ENCODE measurements at places on chromosomes 12 and 14.

- DNase-seq: no peak
Observed at GRCh38 chr12:120978296-120979219, at the start of gene HNF1A. TSS of gene HNF1A (plus strand) at chr12:120978543. CDS start at chr12:120978769, 226 bp downstream.

- peak; percentile 70 for DNase-seq
Observed at GRCh38 chr12:98821232-98821631, 176.1 kb downstream of the APAF1 start.

DNA sequence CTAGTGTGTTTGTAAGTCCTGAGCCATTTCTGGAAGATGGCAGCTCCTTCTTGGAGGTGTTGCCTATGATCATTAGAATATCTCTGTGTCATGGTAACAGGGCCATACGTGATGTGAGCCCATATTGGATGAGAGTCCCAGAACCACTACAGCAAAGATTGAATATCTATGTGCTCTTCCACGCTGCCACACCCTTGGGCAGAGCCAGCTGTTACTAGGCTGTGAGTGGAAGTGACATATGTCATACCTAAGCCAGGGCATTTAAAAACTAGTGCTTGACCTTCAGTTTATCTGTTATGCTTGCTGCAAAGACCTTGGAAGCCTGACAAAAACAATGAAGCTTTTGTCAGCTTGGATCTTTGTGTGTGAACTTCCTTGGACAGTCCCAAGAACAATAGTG lies 495.1 kb upstream of the CCDC196 start:
- DNase-seq: peak; percentile 3

DNA sequence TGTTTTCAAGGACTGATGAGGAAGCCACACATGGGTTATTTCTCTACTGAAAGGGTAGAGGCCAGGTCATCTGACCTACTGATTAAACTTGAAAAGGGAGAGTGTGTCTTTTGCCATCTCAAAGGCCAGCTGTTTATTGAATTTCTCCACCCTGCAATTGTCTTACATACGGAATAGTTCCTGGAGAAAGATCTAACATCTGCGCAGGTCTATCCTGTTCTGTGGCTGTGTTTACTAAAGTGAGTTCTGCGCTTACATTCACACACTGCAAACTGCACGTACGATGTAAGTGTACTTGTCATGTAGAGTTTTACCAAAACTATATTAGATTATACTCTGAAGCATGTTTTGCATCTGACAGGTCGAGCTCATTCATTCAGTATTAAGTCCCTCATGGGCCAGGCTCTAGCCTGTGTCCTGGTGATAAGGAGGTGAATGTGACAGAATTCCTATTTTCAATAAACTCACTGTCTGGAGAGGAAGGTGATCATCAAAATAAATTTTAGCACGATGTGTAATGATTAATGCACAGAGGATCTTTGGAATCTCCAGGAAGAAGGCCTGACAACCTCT lies 96.6 kb downstream of the PRKCH start:
- DNase-seq: no peak

- DNase-seq: no peak
Observed at GRCh38 chr14:88904864-88905263, 80.4 kb downstream of the TTC8 start.

DNA sequence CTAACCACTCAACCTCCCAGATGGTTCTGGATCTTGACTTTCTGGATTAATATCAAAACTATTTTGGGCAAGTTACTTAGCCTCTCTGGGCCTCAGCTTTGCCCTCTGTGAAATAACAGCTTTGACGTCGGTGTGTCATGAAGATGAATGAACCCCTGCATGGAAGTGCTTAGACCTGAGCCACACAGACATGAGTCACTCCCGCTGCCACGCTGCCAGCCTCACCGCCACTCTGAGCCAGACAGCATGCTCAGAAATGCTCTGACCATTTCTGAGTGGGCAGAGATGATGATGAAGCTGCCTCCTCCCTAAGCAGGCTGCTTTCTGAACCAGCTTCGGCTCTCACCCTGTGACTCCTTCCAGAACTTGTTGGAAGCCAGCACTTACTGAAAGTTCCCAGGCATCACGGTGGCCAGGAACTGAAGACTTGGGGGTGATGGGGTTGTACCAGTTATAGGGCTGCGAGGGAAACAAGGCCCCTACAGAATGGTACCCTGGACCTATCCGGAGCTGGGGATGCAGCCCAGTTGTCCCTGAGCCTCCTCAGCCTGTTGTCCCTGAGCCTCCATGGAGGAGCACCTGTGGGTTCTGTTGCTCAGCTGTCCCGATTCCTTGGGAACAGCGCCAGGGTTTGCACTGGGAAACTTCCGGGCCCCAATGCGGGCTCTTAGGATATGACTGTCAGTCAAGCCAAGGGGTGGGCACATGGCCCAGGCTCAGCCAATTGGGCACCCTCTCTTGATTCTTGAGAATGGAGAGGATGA lies 2.0 kb upstream of the CCDC197 start:
- peak; percentile 68 for DNase-seq

DNA sequence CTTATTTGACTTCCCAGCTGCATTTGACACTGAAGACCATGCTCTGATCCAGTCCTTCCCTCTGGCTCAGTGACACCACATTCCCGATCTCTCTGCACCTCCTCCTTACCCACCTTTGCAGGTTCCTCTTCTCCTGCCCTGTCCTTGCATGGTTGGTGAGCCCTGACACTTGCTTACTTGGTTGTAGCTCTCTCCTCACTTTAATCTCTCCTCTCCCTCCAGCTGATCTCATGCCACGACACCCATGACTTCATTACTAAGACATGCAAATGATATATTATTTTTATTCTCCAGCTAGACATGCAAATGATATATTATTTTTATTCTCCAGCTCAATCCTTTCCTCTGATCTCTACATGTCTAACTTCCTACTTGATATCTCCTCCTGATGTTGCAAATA lies at the start of gene SERPINA9:
Gene SERPINA9 (minus strand): TSS at position 175 of the 400 bp plus-strand sequence. CDS start 6,357 bp downstream, outside the sequence.
- DNase-seq: no peak

GRCh38 chr12:4506430-4506829 lies 32.3 kb upstream of the RAD51AP1 start:
- DNase-seq: no peak
